Left kidney (tissue), 8 donors: ENCODE measurements at places on chromosomes 11 and 22.

DNA sequence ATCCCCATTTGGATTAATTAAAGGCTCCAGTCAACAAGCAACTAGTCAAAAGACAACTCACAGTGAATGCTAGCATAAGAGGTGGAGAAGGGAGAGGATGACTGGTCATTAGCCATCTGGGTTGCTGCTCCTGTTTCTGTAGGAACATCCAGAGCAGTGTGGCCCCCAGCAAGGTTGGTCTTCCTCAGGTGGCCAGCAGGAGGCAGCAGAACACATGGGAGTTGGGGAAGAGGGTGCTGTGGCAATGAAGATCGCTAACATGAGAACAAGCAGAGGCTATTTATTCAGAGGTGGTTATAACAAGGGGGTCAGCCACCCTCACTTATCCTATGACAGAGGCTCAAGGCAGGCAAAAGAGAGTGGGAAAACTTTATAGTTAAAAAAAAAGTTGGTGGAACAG lies 21.3 kb downstream of the IZUMO1R start:
- DNase-seq, result no peak

DNA sequence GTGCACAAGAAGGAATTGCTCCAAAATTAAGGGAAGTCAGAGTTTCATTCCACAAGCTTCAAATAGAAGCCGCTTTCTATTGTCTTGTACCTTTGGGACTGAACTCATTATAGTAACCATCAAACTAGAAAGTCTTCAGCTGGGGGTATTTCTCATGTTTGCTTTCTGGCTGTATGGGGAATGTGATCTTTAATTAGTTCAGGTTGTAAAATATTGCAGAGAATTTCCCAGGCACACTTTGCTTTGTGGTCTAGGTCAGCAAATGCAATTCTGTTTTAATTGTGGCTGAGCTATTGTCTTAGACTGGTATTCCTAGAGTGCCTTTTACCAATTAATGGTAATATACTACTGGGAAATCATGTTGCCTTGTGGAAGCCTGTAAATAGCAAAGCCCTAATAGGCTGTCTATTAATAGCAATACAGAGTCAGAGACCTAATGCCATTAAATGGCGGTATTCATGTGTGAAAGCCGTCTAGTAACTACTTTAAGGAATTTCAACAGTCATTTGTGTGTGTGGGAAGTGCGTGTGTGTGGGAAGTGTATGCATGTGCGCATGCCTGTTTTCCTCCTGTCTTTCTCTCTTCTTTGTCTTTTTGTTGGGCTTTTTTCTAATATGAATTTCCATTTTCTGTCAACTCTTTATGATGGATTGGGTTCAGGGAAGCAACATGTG lies 276.6 kb downstream of the FAT3 start:
- no peak for DNase-seq

DNA sequence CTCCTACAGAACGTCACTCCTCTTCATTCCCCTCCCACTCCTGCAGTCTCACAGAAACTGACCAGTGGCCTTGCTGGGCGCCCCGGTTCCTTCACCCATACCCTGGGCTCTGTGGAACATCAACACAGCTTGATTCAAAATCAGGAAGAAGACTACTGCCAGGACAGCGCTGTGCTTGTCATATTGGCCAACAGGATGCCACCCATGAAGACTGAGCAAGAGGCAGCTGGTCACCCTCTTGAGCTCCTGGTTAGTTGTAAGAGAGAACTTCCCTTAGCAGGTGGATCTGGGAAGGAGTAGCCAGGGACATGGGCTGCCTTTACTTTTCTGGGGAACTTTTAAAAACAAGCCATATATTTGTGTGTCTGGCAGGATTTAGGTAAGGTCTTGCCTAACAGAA lies 110.4 kb upstream of the TIMP3 start:
- no peak for DNase-seq

DNA sequence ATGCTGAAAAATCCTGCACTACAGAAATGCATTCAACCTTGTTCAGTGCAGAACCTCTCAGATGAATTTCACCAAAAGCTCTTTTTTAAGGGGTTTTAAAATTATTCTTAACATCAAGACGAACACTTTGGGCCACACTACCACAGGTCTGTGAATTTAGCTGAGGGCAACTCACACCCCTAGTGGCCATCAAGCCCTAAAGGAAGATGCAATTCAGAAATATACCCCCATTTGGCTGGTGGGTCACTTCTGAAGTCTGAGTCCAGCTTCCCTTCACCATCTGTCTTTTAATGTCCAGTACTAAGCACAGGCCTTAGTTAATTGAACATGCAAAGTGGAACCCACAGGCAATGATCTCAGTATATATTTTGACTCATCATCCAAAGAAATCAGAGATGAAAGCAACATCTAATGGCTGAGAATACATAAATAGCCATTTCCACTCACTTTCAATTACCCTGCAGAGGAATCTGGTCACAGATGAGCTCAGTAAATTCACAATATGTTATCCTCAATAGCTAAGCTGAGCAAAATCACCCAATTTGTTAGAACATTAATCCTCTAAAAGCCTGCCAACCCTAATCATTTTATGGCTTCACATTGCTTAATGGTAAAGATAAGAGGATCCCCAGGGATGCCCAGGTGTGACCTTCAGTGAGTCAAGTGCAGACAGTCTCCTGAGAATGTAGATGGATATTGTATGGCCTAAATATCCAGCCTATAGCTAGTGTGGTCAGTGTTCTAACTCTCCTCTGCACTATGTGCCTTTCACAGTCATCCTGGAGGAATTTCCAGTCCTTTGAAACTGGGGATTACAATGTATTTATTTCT lies 50.3 kb downstream of the FAM76B start:
- no peak for DNase-seq

GRCh38 chr11:126834573-126834972 lies 166.0 kb downstream of the KIRREL3 start:
- no peak for DNase-seq

GRCh38 chr11:62602141-62603071 lies 741 bp upstream of the MTA2 start:
- DNase-seq, result peak; percentile 53

- DNase-seq, result no peak
These were observed 3.9 kb downstream of the RAD9A start for GRCh38 chr11:67395555-67396258.

DNA sequence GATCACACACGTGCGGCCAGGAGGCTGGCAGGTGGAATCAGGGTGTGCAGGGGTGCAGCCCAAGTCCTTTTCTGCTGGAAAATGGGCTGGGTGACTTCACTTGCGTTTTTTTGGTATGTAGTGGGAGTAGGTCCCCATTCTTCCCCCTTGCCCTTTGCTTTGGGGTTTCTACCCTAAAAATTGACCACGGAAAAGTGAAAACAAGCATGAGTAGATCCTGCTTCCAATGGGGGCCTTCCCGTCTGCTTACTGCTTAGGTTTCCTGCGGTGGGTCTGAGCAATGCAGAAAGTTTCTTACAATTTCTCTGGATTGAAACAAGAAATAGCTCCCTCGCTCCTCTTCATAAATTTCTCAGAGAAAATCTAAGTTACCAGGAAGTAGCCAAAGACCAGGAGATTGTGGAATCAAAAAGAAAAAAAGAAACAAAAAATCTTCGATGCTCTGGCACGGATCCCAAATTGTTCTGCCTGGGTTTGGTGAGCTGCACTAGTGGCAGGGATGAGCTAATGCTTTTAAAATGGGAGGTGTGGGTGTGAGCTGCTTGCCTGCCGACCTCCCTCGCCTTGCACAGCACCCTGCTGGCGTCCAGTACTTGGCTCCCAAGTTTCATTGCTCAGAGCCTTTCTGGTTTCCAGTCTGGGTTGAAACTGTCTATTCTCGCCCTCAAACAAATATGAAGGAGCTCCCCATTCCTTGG lies 2.4 kb downstream of the TIMP3 start:
- DNase-seq, result no peak

DNA sequence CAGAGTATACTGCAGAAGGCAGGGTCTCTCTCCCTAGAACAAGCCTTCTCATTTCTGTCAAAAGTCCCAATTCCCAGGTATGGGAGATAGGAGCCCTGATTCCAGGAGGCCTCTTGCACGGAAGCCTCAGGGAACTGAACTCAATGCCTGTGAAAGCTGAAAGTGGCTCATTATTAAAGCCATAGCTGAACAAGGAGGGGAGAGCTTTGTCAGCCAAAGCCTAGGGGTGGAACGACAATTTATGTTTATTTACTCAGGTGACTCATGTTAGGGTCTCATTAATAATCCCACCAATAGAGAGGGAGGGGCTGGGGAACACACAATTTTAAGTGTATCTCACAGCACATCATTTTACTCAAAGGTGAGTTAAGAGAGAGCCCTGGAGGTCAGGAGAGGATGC lies 44.9 kb downstream of the DSCAML1 start:
- DNase-seq, result no peak

- no peak for DNase-seq
These were observed 60.0 kb downstream of the OR10A6 start for GRCh38 chr11:7871056-7871455.

DNA sequence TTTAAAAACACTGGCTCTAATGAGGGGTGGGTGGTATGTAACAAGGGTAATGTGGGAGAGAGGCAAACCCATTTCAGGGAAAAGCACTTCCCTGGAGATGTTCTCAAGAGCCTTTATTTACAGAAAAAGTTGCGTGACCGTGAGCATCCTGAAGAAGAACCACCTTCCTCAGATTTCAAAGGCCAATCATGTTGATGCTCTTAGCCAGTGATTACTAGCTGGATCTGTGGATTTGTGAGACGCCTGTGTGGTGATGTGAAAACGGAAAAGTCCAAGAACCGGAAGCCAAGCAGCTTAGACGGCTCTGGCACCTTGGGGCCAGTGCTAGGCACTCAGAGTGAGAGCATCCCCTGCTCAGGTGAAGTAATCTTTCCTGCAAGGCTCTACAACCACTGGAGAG lies 12.6 kb upstream of the UBASH3B start:
- no peak for DNase-seq

DNA sequence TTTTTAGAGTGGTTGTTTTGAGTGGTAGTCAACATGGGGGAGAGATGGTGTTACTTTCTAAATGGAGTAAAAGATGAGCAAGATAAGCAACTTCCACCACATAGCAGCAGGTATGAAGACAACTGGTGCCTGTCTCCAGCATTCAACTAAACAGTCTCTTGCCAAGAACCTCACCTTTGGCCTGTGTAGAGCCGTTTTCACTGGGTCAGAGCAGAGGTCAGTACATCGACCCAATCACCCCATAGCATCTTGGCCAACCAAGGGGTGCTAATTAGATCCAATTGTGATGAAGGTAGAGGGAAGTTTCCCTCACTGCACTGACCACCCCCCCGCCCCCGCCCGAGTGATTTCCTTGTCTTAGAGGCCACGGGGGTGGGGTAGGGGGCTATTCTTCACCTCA lies 188.2 kb downstream of the BLID start:
- DNase-seq, result no peak

DNA sequence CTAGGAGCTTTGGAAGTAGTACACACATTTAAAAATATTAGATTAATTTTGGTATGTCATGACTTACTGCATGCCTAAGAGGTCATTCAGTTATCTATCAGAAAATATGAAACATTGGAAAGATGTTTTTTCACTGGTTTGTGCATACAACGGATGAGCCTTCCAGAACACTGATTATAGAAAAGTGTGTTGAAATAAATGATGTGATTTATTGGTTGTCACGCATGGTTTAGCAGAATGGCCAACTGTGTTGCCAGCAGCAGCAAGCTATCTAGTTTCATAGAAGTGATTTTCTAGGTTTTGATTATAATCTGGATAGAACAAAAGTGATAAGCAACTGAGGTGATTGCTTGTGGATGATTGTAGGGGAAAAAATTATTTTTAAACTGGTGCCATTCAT lies 53.6 kb downstream of the DDX10 start:
- no peak for DNase-seq

DNA sequence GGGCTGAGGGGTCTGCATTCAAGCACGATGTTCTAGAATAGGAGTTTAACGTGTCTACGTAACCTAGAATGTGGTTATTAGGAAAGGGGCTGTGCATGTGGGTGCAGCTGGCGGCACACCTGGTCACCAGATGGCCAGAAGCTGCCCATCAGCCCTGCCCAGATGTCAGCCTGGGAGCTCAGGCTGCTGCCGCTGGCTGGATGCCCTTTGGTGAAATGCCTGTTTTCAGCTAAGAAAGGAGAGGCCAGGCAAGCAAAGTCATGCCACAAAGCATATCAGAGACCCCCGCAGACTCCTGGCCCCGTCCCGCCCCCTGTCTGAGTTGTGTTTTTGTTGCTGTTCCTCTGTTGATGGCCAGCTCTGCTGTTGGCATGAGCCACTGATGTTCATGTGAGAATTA lies 11.3 kb upstream of the ADORA2A start:
- no peak for DNase-seq

DNA sequence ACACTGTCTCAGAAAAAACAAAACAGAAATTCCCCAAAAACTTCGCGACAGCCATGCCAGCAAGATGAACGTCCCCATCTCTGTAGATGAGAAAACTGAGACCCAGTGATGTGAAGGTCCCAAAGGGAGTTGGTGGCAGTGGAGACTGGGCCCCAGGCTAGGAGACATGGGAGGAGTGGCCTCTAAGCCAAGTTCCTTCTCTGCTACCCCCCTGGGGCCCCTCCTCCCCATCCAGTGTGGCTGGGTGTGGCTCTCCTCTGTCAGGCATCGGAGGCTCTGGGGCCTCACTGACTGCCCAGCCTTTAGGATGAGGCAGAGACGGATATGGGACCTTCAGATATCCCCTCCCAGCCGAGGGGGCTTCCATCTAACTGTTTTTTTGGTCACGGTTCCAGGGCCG lies 9.8 kb downstream of the RELT start:
- no peak for DNase-seq

DNA sequence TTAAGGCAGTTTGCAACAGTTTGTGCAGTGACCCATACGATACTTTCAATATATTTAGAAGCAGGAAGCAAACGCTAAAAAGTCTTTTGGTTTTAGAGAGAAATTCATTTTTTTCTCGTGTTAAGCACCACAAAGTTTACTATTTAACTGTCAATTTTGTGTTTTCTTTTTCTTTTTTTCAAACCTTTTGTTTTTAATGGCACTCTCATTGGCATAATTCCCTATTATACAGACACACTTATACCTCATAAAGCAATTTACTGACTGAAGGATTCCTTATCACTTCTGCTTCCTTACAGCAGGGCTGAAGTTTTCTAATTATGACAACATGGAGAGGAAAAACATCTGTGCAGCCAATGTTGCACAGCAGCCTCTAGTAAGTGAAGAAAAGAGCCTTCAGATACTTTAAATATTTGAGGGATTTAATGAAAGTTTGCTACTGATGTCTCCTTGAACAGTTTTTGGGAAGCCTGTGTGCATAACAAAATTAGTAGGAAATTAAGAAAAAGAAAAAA lies 2191.2 kb downstream of the LRRC4C start:
- DNase-seq, result peak; percentile 31
